ENCODE measurements at places on chromosomes 1 and 21. TPM values are rescaled to one million over a fixed set of nuclear protein-coding genes. Genes with fewer than 3 reads are reported as not detected.

The RNPC3 gene
- 21.3 TPM for total RNA-seq

GRCh38 chr1:97630281-97630680 lies 290.6 kb downstream of the DPYD start:
- no peak overlapping the region for H3K4me3 ChIP-seq
- H3K4me1 ChIP-seq, result peaks cover 29% of the 10 kb centered on the region
- H3K27ac ChIP-seq, result peak overlapping the region; percentile 4
- no peak for DNase-seq
- no peaks in the 10 kb centered on the region for H3K36me3 ChIP-seq
- H3K27me3 ChIP-seq, result no peaks in the 10 kb centered on the region

DNA sequence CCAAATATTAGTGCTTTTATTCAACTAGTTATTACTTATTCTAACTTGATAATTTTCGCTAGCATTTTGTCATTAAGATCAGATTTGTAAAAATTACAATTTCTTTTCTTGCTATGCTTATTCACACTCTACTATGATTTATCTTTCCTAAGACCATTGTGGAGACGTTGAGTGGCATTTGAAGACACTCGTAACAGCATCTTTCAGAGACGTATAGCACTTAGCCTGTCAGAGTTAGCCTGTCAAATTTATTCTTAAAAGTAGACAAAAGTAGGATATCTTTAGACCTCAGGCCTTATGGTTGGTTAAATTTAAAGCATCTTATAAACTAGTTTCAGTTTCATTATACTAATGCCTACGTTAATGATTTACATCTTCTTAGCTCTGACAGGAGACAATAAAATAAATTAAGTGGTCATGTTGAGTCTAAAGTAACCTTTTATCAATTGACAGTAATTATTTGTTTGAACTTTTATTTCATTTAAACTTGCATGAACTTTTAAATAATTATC lies 1410.1 kb downstream of the MRPL39 start:
- H3K27ac ChIP-seq, result no peak overlapping the region
- no peaks in the 10 kb centered on the region for H3K4me1 ChIP-seq

GRCh38 chr21:41975391-41976272 lies 21.8 kb upstream of the C2CD2 start:
- H3K4me3 ChIP-seq, result no peak overlapping the region
- no peak overlapping the region for H3K27ac ChIP-seq
- no peaks in the 10 kb centered on the region for H3K27me3 ChIP-seq
- DNase-seq, result no peak

Measured in left ventricle myocardium inferior (tissue), 1 donor.